ENCODE measurements at places on chromosomes 3 and 15.
A peak's percentile ranks its signal among the peaks of the same experiment; 100 is the strongest.

DNA sequence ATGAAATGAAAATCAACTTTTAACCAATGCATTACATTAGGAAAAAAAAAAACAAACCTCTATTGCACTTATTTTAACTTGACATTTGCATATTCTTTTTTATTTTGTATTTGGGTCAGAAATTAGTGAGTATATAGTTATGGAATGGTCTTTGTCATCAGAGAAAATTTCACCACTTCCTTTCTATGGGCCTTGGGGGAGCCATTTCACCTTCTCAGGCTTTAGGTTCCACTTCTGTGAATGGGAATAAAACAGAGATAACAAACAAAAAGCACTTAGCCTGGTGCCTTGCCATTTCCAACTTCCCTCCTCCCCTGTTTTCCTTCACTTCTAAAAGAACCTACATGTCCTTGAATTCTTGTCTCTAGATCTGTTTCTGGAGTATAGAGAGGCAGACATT is 168.0 kb upstream of the STT3B start:
- no peak for DNase-seq
- H3K4me3 ChIP-seq, result no peak overlapping the region
- no peaks in the 10 kb centered on the region for H3K36me3 ChIP-seq
- H3K27me3 ChIP-seq, result peaks cover 9% of the 10 kb centered on the region

DNA sequence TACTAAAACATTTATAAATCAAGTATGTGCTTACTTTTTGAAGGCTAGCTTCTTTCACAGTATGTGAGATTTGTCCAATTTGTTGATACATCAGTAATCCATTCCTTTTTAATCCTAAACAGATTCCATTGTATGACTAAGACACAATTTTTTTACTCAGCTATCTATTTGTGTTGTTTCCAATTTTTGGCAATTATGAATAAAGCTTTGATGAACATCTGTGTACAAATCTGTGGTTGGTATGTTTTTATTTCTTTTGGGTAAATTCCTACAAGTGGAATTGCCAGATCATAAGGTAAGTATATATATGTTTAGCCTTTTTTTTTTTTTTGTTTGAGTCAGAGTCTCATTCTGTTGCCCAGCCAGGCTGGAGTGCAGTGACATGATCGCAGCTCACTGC is 56.2 kb upstream of the VEPH1 start:
- H3K36me3 ChIP-seq, result peaks cover 3% of the 10 kb centered on the region
- H3K4me3 ChIP-seq, result no peak overlapping the region

DNA sequence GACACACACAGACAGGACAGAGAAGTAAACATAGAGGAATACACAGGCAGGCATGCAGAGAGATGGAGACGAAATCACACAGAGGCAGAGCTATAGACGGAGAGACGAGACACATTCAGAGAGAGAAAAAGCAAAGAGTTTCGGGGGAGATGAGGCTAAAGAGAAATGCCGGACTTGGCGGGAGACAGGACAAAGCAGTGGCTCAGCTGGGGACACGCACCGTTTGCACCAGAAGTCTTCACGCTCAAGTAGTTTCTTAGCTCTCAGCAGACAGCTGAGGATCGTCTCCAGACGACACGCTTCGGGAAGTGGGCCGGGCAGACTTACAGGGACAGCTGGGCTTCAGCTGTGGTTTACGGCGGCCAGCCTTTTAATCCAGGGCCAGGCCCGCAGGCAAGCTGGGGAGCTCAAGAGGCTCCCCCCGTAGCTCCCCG is 56.2 kb upstream of the DLG1 start:
- H3K27me3 ChIP-seq, result peaks cover 16% of the 10 kb centered on the region
- no peak overlapping the region for H3K27ac ChIP-seq
- peaks cover 3% of the 10 kb centered on the region for H3K36me3 ChIP-seq
- H3K4me3 ChIP-seq, result no peak overlapping the region

GRCh38 chr3:184017672-184018423 is at the start of gene ABCC5:
TSS of gene ABCC5 (minus strand) at chr3:184017884. CDS start at chr3:184014392, 3,492 bp downstream.
- peaks cover 7% of the 10 kb centered on the region for H3K27me3 ChIP-seq
- peak within 1 kb of the TSS; percentile 86 for H3K27ac ChIP-seq
- no peaks in the 10 kb centered on the region for H3K36me3 ChIP-seq
- peak; percentile 88 for DNase-seq

DNA sequence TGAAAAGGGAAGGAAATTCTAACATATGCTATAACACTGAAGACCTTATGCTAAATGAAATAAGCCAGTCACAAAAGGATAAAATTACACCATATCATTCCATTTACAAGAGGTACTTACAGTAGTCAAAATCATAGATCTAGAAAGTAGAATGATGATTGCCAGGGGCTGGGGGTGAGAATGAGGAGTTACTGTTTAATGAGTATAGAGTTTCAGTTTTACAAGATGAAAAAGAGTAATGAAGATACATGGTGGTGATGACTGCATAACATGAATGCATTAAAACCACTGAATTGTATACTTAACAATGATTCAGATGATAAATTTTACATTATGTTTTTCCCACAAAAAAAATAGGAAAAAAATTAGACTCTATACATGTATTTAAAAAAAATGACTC is 152.6 kb downstream of the SCAPER start:
- H3K4me3 ChIP-seq, result no peak overlapping the region
- H3K27me3 ChIP-seq, result no peaks in the 10 kb centered on the region
- H3K36me3 ChIP-seq, result peaks cover 28% of the 10 kb centered on the region
- peaks cover 4% of the 10 kb centered on the region for H3K4me1 ChIP-seq
- DNase-seq, result no peak
- peak overlapping the region; percentile 0 for H3K27ac ChIP-seq

- no peak for DNase-seq
- H3K36me3 ChIP-seq, result no peaks in the 10 kb centered on the region
- H3K27ac ChIP-seq, result peak overlapping the region; percentile 56
- no peaks in the 10 kb centered on the region for H3K27me3 ChIP-seq
- H3K4me3 ChIP-seq, result peak overlapping the region; percentile 88
These were observed 10.4 kb upstream of the CHAC1 start for GRCh38 chr15:40942878-40943277.

- no peaks in the 10 kb centered on the region for H3K4me1 ChIP-seq
- no peak overlapping the region for H3K4me3 ChIP-seq
- no peaks in the 10 kb centered on the region for H3K27me3 ChIP-seq
- no peak for DNase-seq
- no peaks in the 10 kb centered on the region for H3K36me3 ChIP-seq
These were observed 208.3 kb upstream of the PLSCR5 start for GRCh38 chr3:146813496-146813895.

- H3K4me3 ChIP-seq, result no peak overlapping the region
- no peak for DNase-seq
- no peaks in the 10 kb centered on the region for H3K27me3 ChIP-seq
- no peaks in the 10 kb centered on the region for H3K36me3 ChIP-seq
- no peak overlapping the region for H3K27ac ChIP-seq
- H3K4me1 ChIP-seq, result peaks cover 3% of the 10 kb centered on the region
These were observed 41.8 kb downstream of the KCNH8 start for GRCh38 chr3:19190126-19190525.

DNA sequence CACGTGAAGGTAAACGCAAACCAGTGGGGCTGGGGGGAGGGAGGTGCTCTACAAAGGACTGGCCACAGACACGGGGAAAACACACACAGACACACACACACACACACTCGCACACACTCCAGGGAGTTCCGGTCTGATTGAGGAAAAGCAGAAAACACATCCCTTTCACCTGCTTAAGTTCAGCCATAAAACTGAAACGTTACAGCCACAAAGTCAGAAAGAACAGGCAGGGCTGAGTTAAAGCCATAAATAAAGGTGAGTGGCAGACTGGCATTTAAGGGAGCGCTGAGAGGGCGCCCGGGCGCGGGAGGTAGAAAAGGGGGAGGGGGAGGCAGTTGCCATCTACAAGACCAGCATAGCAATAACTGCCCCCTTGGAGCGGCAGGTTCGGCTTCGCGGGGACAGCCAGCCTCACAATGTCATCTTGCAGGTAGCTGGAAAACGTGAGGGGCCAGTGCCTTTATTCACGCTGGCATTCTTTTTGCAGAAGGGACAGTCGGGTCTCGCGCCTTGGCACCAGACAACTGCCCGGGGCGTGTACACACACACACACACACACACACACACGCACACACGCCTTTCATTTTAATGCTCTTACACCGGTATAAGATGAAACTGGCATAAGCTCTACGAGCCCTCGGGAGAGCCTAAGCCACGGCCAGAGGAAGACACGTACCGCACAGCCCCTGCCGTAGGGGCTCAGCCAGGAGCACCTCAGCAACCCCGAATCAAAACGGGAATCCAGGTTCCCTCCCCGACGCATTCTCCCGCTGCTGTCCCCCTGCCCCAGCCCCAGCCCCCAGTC is 866 bp downstream of the TNIK start:
- H3K27ac ChIP-seq, result peak overlapping the region; percentile 79
- peak overlapping the region; percentile 100 for H3K4me3 ChIP-seq

- H3K27me3 ChIP-seq, result no peaks in the 10 kb centered on the region
- H3K36me3 ChIP-seq, result peaks cover 6% of the 10 kb centered on the region
- H3K27ac ChIP-seq, result no peak overlapping the region
- H3K4me3 ChIP-seq, result no peak overlapping the region
- H3K4me1 ChIP-seq, result no peaks in the 10 kb centered on the region
- no peak for DNase-seq
These were observed 61.4 kb upstream of the ZNF280D start for GRCh38 chr15:56794553-56795329.

- no peaks in the 10 kb centered on the region for H3K4me1 ChIP-seq
- H3K36me3 ChIP-seq, result no peaks in the 10 kb centered on the region
These were observed 148.2 kb downstream of the ADAMTS9 start for GRCh38 chr3:64539451-64540196.

- DNase-seq, result no peak
- no peaks in the 10 kb centered on the region for H3K4me1 ChIP-seq
- H3K36me3 ChIP-seq, result no peaks in the 10 kb centered on the region
- no peak overlapping the region for H3K27ac ChIP-seq
- H3K27me3 ChIP-seq, result no peaks in the 10 kb centered on the region
- H3K4me3 ChIP-seq, result no peak overlapping the region
These were observed 266.5 kb upstream of the CCDC54 start for GRCh38 chr3:107110596-107111305.

DNA sequence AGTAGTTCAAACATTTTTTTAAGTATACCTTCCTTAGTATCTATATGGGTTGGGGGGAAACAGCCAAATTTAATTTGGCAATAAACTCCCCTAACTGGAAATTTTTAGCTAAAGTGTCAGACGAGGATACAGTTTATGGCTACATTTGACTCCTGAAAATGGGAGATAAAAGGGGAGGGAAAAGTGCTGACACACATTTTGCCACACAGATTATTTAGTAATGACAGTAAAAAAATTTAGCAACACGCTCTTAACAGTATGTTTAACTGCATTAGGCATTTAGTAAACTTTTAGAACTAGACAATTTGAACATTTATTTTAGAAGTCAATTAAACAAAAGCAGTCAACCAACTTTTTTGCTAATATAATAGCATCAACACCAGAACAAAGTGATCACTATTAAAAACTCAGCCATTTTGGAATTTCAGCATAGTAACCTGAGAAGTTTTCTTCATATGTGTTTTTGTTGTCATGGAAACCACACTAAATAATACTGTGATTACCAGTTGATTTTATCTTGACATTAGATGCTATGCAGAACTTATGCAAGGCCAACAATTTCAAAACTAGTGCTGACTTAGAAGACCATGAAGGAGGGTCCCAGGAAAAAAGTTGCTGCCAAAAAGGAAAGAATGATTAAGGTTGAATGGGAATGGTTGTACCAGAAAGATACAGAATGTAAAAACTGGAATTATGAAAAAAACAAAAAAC is 47.0 kb upstream of the TFG start:
- DNase-seq, result no peak
- peaks cover 7% of the 10 kb centered on the region for H3K27me3 ChIP-seq
- H3K27ac ChIP-seq, result no peak overlapping the region
- no peaks in the 10 kb centered on the region for H3K36me3 ChIP-seq

DNA sequence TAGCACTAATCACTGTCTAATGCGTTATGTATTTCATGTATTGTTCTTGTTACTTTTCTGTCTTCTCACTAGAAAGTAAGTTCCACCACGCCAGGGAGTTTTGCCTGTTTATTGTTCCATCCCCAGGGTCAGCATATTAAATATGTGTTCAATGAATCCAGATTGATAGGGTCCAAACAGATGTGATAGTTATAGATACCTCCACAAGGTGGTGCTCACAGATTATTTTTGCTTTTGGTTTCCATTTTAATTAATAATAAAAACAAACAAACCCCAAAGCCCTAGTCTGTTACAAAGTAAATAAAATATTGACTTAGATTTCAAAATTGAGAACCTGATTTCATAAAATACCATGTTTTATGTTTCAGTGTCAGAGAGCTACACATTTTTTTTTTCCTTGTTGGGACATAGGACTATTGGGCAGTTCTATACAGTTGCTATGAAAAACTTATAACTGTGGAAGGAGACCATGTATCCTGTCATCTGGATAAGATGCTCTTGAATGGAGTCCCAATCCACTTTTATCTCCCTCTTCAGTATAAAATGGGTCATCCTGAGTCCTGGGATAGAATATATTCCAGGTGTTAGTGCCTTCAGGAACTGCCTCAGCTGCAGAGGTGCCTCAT is 12.4 kb downstream of the OTOL1 start:
- no peaks in the 10 kb centered on the region for H3K36me3 ChIP-seq
- no peak overlapping the region for H3K27ac ChIP-seq
- no peaks in the 10 kb centered on the region for H3K27me3 ChIP-seq
- DNase-seq, result no peak
- H3K4me3 ChIP-seq, result no peak overlapping the region
- no peaks in the 10 kb centered on the region for H3K4me1 ChIP-seq

DNA sequence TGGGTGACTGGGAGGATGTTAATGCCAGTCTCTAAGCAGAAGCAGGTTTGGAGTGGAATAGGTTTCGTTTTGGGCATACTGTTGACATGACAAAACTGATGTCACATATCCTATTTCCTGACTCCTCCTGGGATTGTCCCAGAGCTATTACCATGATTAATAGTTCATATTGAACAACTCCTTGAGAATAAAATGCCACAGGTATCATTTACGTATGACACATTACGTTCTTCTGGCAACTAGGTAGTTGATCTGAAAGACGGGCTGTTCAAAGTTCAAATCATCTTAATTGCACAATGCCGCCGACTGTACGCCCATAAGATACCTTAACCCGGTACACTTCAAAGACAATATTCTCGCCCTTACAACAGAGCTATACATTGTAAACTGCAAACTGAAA is 1.4 kb upstream of the RAB5A start:
- H3K36me3 ChIP-seq, result no peaks in the 10 kb centered on the region
- H3K4me3 ChIP-seq, result peak overlapping the region; percentile 87
- peaks cover under 1% of the 10 kb centered on the region for H3K27me3 ChIP-seq
- no peak for DNase-seq

- peaks cover 18% of the 10 kb centered on the region for H3K27me3 ChIP-seq
- H3K4me3 ChIP-seq, result no peak overlapping the region
- peaks cover 4% of the 10 kb centered on the region for H3K36me3 ChIP-seq
- no peaks in the 10 kb centered on the region for H3K4me1 ChIP-seq
- H3K27ac ChIP-seq, result no peak overlapping the region
These were observed 157.9 kb downstream of the TLE3 start for GRCh38 chr15:69939513-69940440.

DNA sequence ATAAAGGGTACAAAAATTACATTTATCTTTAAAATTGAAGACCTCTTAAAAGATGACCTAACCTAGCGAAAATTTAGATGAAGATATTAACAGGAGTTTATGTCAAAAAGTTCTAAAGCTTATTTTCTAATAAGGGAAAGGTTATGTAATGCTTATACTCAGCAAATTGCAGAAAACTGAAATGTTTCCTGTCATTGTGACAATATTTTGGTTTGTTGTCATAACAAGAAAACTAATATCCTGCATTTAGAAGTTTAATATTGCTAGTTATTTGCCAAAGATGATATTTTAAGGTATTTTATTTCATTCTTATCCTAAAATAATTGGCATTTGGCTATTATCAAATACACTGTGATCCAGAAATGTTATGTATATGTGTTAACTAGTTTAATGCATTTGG is 294.5 kb downstream of the C3orf38 start:
- H3K4me1 ChIP-seq, result no peaks in the 10 kb centered on the region
- no peak overlapping the region for H3K27ac ChIP-seq
- H3K27me3 ChIP-seq, result no peaks in the 10 kb centered on the region
- H3K4me3 ChIP-seq, result no peak overlapping the region

All from natural killer cell treated with Interleukin-12 subunit alpha and Interleukin-12 subunit beta and Interleukin-15 and Interleukin-18, amount 100 ng/mL, for 72 hours (primary cell).